ENCODE measurements at places on chromosomes 6 and 20.

GRCh38 chr6:158174514-158174913 is 6.4 kb downstream of the GTF2H5 start:
- peak; percentile 6 for DNase-seq

DNA sequence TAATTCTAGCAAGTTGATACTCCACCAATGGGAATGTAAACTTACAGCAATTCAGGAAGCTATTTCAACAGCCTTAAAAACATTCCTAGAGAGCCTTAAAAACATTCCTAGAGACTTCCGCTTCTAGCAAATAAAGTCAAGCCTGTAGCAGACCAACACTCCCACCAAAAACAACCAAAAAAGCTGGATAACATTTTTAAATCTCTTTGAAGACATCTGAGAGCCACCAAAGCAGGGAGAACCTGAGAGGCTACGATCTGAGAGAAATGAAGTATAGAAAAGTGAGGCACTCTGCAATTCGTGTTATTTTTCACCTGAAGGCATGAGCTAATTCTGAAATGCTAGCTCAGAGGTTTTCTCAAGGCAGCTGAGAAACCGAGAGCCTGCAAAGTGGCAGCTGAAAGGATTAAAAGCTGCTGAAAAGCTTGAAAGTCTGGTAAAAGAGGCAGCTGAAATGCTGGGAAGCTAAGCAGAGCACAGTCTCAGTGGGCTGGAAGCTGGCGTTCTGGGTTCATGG is 20.9 kb downstream of the GPR63 start:
- no peak for DNase-seq

DNA sequence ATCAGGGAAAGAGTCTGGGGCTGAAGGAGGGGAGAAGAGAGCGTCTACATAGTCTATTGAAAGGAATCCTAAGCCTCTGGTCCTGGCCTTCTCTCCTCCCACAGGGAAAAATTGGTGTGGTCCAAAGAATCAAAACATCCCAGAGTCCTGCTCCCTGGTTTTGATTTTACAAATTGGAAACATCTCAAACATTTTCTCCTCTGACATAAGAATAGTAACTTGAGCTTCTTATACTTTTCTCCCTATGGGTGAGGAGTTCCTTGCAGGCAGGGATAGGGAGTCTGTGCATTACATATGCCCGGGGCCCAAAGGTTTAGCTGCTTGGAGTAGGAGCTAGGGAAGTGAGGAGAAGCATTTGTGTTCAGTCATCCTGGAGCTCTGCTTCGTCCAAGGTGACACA is 120.0 kb upstream of the GGTLC1 start:
- no peak for DNase-seq

DNA sequence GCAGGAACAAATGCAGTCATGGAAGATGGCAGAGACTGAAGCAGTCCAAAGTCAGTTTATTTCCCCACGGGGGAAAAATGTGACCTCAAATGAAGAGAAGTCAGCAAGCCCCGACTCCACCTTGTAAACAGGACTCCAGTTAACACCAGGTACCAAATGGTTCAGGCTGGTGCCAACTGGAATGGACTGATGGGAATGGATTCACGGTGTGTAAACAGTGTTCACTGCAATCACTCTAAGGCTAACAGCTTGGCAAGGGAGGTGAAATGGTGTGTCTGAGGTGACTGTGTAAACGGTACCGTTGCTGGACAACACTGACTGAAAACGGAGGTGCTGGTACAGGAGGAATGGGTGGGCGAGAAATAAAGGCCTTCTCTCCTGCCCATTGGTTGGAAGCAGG is 12.0 kb downstream of the PLAGL2 start:
- no peak for DNase-seq

DNA sequence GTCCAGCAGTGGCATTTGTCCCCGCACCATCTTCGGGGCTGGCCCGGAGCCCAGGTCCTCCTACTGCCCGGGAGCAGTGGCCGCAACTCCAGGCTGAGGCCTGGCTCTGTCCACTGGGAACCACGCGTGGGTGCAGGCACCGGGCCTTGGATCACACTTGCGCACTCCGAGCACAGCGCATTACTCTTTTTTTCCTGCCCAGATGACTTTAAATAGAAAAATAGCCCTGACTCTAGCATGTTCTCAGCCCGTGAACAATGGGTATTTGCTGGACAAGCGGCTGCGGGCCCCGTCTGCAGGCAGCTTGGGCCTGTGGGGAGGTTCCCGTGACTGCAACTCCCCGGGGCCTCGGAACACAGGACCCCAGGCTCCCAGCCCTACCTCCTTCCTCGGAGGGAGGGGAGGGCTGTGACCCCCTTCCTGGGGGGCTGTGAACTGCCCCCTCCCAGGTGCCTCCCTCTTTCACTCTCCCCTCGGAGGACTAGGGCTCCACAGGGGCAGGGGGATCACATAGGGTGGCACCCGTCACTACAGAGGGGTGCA is 162.2 kb downstream of the TBXT start:
- no peak for DNase-seq

- no peak for DNase-seq
These were observed 47.4 kb downstream of the CYP39A1 start for GRCh38 chr6:46605091-46605797.

Measured in HT1080 (cell line).